Stimulated activated CD8-positive, alpha-beta memory T cell treated with anti-CD3 and anti-CD28 coated beads, Interleukin-4, amount 100 ng/mL, for 24 hours (primary cell): ENCODE measurements at places on chromosomes 7 and 10.

DNA sequence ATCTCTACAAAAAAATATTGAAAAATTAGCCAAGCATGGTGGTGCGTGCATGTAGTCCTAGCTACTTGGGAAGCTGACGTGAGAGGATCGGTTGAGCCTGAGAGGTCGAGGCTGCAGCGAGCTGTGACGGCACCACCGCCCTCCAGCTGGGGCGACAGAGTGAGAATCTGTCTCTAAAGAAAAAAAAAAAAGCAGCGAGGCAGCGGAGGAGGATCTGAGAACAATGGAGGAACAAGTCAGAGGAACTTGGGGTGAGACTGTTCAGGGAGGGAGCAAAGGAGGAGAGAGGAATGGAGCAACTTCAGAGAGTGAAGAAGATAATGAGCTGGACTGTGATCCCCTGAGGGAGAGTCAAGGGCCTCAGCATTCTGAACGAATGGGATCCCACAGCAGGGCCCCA, 85.4 kb downstream of the MKX start:
- no peak for DNase-seq

GRCh38 chr10:130232166-130233034, 96.2 kb downstream of the GLRX3 start:
- no peak for DNase-seq

DNA sequence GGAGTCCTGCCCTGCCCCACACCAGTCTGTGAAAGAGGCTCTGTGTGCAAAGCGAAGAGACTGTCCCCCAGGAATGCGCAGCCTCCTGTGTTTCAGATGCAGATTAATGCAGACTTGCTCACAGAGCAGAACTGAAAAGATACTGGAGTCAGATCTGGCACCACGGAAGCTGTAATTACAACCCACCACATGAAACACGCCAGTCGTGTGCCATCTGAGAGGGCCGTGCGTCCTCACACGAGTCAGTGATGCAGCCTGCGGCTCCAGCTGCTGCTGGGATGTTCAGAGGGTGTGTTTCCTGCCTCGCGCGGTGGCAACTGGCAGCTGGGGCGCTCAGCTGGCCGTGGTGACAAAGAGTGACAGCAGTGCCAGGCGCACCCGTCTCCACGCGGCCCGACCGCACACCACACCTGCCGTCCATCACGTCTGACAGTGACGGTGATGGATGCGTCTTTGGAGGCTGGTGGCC, 50.0 kb downstream of the NKX6-2 start:
- DNase-seq = no peak

GRCh38 chr10:77877441-77878344, 48.9 kb downstream of the DLG5 start:
- DNase-seq = peak; percentile 40

GRCh38 chr7:27189997-27190748, 5.1 kb upstream of the HOXA11 start:
- no peak for DNase-seq

GRCh38 chr7:138556771-138557484, 96.9 kb downstream of the TRIM24 start:
- no peak for DNase-seq

DNA sequence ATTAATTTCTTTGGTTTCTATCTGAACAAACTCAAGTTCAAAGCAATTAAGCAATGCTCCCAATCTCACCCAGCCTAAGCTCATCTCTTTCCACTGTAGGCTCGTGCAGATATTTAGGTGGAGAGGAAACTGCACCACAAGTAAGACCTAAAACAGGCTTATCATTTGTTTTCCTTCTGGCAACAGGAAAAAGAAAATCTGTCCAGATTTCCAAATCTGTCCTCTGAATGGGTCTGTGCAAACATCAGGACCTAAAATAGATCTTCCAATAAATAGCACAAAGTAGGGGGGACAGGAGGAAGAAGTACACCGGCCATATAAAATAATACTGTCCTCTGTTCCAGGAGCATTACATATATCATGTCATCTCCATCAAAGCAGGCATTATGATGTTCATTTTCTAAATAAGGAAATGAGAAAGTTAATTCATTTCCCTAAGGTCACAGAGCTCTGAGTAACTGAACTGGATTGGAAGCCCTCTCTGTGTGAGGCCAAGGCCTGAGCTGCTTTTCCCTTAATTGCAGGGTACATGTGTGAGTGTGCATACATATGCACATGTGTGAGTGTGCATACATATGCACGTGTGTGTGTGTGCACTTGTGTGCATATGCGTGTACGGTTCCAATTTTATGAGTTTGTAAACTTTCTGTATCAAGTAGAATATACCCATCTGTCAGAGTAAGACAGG, 92.8 kb upstream of the PARD3 start:
- DNase-seq = no peak

- DNase-seq = no peak
These were observed 82.6 kb upstream of the ELMO1 start for GRCh38 chr7:37531225-37531624.

GRCh38 chr10:75870039-75870645, 438.7 kb downstream of the LRMDA start:
- no peak for DNase-seq

- no peak for DNase-seq
These were observed 27.0 kb downstream of the RAPGEF5 start for GRCh38 chr7:22329816-22330524.

- no peak for DNase-seq
These were observed 7.9 kb downstream of the ESYT2 start for GRCh38 chr7:158821171-158822031.

DNA sequence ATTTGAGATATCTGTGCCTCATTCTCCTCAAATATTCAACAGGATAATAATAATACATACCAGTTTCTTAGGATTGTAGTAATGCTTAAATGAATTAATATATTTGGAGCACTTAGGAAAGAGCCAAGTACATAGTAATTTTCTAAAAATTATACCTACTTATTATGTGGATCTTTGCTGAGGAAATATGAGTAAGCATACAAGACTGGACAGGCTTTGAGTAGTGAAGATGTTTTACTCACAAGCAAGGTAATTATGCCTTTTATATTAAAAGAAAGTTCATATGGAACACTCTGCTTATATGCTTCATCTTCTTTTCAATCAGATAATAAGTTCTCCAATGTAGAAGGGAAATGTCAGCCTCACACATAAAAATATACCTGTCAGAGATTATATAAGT, 337.5 kb upstream of the KAT6B start:
- DNase-seq = no peak

- no peak for DNase-seq
These were observed 47.6 kb downstream of the RPS24 start for GRCh38 chr10:78081292-78081691.

GRCh38 chr10:92857904-92858514, 9.7 kb downstream of the EXOC6 start:
- DNase-seq = no peak

GRCh38 chr10:74328388-74328787, 177.4 kb downstream of the ADK start:
- DNase-seq = no peak

- no peak for DNase-seq
These were observed 1.0 kb downstream of the SEPHS1 start for GRCh38 chr10:13347043-13347499.

GRCh38 chr10:127345231-127345965, 149.0 kb upstream of the INSYN2A start:
- DNase-seq = no peak

DNA sequence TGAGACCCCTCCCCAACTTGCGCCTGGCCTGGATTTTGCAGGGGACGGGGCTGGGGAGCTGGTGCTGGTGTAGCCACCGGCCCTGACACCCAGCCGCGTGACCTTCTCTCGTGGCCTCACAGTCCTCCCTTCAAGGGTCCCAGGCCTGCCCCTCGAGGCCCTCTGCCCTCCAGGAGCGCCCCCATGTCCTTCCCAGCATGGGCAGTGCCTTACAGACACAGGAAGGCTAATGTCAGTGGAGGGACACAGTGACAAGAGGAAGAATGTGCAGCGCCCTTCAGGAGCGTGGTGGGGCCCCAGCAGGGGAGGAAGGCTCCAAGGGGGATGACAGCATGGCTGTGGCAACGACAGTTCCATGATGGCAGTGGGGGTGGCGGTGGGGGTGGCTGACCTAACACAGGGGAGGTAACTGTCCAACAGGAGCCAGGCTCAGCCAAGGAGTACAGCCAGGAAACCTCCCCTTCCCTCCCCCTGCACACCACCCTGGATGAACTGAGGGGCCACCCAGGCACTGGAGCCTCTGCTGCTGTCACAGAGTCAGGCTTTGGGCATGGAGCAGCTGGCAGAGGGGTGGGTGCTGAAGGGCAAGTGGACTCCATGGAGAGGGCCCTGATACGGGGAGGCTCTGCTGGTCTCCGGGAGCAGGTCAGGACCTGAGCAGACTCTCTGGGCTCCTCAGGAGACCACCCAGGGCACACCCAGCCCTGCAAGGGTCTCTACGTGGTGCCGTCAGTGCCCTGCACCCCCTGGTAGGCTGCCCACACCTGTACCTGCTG, 76.0 kb upstream of the RET start:
- DNase-seq = no peak

GRCh38 chr10:47255033-47255813, 44.8 kb upstream of the GDF10 start:
- no peak for DNase-seq

GRCh38 chr7:93016681-93017381, 100.9 kb downstream of the SAMD9 start:
- DNase-seq = no peak

- DNase-seq = no peak
These were observed 351.2 kb downstream of the LRMDA start for GRCh38 chr10:75782463-75783248.

DNA sequence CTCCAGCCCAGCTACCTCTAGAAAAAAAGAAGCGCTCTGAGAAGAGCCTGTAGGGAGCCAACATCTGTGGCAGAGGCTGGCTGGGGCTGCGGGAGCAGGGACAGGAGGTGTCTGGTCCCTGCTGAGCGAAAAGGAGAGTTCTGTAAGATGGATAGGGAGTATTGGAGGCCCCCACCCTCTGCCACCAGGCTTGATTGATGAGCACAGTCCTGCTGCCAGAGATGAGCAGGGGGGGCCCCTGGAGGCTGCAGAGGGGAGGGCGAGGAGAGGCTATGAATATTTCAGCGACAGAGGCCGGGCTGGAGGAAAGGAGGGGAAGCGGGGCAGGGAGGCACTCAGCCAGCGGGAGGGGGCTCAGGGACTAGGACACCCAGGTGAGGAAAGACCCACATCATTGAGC, 44.5 kb upstream of the HSPB1 start:
- DNase-seq = no peak

- DNase-seq = no peak
These were observed 649.2 kb downstream of the SORCS1 start for GRCh38 chr10:106515206-106515790.

- DNase-seq = no peak
These were observed 162.6 kb upstream of the GDF10 start for GRCh38 chr10:47137311-47137851.

GRCh38 chr10:102285133-102285532, 39.8 kb downstream of the GBF1 start:
- no peak for DNase-seq

GRCh38 chr7:80087771-80088170, 46.9 kb upstream of the GNAI1 start:
- DNase-seq = no peak

GRCh38 chr10:99869581-99870122, 87.2 kb downstream of the ABCC2 start:
- DNase-seq = no peak

DNA sequence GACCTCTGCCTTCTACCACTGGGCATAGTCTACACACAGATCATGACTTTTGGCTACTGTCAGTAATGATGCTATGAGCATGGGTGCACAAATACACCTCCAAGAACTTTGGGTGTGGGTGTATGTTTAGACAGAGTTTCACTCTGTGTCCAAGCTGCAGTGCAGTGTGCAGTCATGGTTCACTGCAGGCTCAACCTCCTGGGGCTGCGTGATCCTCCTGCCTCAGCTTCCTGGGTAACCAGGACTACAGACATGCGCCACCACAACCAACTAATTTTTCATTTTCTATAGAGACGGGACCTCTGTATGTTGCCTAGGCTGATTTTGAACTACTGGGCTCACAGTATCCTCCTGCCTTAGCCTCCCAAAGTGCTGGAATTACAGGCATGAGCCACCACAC, 194.4 kb downstream of the NSUN6 start:
- no peak for DNase-seq

- DNase-seq = no peak
These were observed 455.8 kb downstream of the XPNPEP1 start for GRCh38 chr10:109467551-109467950.

GRCh38 chr7:12638851-12639456, 48.5 kb upstream of the ARL4A start:
- no peak for DNase-seq

DNA sequence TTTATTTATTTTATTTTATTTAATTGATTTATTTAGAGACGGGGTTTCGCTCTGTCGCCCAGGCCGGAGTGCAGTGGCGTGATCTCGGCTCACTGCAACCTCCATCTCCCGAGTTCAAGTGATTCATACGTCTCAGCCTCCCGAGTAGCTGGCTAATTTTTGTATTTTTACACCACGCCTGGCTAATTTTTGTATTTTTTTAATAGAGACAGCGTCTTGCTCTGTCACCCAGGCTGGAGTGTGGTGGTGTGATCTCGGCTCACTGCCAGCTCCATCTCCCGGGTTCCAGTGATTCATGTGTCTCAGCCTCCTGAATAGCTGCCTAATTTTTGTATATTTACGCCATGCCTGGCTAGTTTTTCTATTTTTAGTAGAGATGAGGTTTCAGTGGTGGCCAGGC, 34.2 kb downstream of the AP5Z1 start:
- DNase-seq = no peak

DNA sequence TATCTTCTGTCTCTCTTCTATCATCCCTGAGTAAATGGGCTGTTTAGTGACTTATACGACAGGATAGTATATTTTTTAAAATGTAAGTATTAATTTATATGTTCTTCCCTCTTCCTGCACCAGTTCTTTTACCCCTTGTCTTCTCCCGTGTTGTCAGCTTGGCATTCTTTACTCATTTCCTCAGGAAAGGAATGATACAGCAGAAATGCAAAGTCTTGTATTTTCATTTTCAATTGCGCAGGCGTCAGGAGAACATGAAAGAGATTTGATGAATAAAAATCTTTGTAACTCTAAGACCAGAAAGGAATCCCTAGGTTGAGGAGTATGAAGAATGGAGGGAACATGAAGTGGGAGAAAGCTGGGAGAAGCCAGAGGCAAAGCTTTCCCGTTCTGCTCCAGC, 18.8 kb upstream of the VPS41 start:
- no peak for DNase-seq

- no peak for DNase-seq
These were observed 131.1 kb downstream of the ELAPOR2 start for GRCh38 chr7:86928308-86928707.
